ENCODE measurements at places on chromosomes 6 and 20. TPM values are rescaled to one million over a fixed set of nuclear protein-coding genes. Genes with fewer than 3 reads are reported as not detected.

DNA sequence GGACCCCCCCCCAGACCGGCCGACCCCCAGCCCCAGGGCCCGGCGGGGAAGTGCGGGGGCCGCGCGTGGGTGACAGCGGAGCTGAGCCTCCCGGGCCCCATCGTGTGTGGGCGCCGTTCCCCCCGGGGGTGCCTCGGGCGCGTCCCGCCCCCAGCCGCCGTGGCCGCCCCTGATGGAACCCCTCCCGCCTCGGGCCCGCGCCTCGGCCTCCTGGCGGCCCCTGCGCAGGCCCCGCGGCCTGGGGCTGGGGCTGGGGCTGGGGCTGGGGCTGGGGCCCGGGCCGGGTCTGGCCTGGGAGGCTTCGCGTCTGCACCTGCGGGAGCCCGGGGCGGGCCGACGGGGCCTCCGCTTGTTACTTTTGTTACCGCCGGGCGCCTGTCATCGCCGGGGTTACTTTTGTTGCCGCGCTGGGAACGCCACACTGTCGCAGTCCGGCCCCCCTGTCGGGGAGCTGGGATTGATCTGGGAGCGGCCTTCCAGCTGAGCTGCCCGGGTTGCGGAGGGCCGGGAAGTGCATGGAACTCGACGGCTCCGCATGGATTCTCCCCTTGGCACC lies 598 bp downstream of the OGFR start:
- peak; percentile 39 for DNase-seq

- DNase-seq, result no peak
Observed at GRCh38 chr20:35133031-35133430, 14.1 kb downstream of the EDEM2 start.

NMBR gene
- total RNA-seq, result not detected

GRCh38 chr6:144296973-144297372 lies 11.8 kb downstream of the UTRN start:
- peak; percentile 41 for DNase-seq

DNA sequence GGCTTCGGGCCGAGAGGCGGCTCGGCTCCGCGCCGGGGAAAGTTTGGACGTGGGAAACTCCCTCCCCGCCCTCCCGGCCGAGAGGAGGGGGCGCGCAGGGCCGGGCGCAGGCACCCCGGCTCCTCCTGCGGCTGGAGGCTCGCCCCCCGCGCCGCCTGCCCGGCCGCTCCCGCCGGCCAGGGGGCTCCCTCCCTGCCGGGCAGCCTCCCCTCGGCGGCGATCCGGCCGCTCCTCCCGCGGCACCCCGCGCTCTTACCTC lies 370 bp downstream of the CDH22 start:
- DNase-seq, result no peak

DNA sequence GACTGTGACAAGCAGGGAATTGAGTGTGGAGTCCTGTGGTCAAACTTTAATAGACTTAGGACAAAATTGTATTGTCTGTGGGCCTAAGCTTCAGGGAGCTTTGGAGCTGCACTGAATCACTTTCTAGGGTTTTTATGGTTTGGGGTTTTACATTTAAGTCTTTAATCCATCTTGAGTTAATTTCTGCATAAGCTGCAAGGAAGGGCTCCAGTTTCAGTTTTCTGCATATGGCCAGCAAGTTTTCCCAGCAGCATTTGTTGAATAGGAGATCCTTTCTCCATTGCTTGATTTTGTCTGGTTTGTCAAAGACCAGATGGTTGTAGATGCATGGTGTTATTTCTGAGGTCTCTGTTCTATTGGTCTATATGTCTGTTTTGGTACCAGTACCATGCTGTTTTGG lies 113.4 kb upstream of the NXT1 start:
- no peak for DNase-seq

All from M059J (cell line).